ENCODE measurements at places on chromosomes 6 and 20.

- no peak for DNase-seq
These were observed 3.2 kb downstream of the PRRT1 start for GRCh38 chr6:32148289-32149091.

DNA sequence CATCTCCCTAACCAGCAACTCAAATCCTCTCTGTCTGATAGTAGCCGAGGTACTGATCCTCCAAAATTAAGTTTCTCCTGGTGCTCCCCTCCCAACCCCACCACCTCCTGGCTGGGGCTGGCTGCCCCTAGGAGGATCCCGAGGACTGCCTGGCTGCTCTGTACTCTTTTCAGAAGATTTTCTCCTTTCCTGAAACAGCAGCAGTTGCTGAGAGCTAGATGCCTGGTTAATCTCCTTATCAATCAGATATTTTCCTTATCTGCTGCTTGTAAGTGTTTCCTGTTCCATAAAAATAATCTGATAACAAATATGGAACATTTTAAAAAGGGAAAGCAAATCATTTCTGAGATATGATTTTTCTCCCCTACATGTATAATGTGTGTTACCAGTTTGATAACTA lies 52.8 kb downstream of the ZMYND8 start:
- no peak for DNase-seq

GRCh38 chr20:59221049-59221706 lies 57.6 kb downstream of the ZNF831 start:
- DNase-seq, result no peak

DNA sequence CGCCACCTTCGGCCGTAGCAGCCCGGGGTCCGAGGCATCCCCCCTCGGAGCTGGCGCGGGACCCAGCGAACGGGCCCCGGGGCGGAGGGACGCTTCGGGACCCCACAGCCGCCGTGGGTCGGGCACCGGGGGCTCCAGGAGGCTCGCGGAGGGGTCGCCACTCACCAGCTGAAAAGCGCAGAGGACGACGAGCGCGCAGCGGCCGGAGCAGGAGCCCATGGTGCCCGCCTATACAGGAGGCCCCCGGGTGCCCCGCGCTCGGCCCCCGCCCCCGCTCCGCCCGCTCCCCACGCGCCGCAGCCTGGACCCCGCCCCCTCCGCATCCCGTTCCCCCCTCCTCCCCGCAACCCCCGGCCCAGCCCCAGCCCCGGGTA lies at the start of gene NKAIN4:
NKAIN4 (minus strand) TSS at position 232 of the 374 bp plus-strand sequence; CDS start at position 219, 13 bp downstream.
- DNase-seq, result no peak

DNA sequence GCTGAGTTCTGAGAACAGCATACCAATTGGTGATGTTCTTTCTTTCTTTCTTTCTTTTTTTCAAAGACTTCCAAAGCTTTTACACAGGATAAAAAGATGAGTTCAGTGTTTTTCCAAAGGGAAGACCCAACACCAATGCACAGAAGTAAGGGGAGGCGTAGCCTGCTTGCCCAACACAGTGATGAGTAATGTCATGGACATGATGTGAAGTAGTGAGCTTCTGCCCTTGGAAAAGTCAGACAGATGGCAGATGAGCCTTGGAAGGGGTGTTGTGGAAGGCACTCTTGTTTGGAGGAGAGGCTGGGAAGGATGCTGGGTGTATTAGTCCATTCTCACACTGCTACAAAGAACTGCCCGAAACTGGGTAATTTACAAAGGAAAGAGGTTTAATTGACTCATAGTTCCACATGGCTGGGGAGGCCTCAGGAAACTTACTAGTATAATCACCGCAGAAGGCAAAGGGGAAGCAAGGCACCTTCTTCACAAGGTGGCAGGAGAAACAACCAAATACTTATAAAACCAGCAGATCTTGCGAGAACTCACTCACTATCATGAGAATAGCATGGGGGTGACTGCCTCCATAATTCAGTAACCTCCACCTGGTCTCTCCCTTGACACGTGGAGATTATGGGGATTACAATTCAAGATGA lies 12.6 kb downstream of the LRP11 start:
- DNase-seq, result no peak

- no peak for DNase-seq
These were observed 21.3 kb downstream of the TRMT6 start for GRCh38 chr20:5928836-5929715.

DNA sequence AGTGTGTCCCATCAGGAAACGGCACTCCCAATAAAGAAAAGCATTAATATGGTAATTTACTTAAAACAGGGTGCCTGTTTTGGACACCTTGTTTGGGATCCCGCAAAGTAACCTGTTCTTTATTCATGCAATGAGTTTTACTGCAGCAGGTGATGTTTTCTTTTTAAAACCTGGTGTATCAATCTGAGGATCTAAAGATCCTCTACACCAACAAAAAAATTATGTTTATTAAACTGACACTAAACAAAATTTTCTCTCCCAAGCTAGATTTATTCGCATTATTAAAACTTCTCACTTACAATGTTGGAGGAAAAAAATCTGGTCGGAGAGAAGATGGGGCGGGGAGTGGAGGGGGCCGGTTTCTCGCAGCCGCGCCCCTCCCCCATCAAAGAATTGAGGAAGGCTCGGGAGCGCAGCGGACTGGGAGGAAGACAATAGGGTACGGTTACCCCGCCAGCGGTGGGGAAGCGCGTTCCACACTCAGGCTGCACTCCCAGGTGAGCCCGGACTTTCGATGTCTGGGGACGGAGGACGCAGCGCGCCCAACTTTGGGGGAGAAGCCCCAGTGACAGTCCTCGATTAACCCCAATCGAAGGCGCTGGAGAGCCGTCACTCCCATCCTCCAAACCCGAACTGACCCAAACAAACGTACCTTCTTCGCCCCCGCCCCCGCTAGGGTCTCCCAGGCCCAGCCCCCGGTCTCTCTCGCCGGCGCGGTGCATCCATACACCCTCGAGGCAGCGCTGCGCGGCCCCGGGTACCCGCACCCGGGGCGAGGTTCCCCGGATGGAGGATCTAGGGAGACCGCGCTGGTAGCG lies 1.3 kb downstream of the CD24 start:
- DNase-seq, result no peak

GRCh38 chr6:17884498-17885478 lies 102.6 kb downstream of the KIF13A start:
- DNase-seq, result no peak

DNA sequence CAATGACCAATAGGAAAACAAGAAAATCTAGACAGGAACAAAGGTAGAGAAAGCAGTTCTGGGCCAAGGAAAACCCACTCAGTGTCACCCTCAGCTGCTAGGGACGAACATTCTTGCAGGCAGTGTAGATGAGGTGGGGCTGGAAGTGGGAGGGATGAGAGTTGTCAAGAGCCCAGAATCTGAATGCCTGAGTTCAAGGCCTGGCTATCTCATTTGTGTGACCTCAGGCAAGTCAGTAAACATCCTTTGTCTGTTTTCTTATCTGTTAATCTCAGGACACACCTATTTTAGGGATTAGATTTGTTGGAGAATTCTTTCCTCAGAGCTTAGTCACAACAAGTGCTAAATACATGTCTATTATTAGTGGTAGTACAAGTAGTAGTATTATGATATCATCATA lies 50.9 kb upstream of the KIF16B start:
- no peak for DNase-seq

GRCh38 chr20:49713753-49714712 lies at the start of gene B4GALT5:
B4GALT5 (minus strand) TSS chr20:49713878; CDS start chr20:49713690, 188 bp downstream.
- no peak for DNase-seq

GRCh38 chr6:113182370-113183141 lies 674.6 kb upstream of the MARCKS start:
- peak; percentile 63 for DNase-seq

DNA sequence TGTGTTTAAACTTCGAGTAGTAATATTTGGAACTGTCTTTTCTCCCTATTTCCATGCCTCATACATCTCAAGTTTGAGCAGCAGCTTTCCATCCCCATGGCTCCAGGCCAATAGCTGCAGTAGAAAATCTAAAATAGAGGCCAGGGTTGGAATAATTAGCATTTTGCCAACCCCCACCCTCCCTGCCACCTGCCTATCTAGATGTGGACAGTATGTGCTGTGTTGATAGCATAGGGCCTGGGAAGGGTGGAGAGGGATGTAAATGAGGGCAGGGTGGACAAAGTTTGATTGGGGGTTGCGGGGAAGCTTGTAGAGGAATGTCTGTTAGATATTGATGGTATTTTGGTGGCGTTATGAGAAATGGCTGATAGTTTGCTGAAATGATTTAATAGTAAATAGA lies 5.6 kb downstream of the TOP1 start:
- no peak for DNase-seq

DNA sequence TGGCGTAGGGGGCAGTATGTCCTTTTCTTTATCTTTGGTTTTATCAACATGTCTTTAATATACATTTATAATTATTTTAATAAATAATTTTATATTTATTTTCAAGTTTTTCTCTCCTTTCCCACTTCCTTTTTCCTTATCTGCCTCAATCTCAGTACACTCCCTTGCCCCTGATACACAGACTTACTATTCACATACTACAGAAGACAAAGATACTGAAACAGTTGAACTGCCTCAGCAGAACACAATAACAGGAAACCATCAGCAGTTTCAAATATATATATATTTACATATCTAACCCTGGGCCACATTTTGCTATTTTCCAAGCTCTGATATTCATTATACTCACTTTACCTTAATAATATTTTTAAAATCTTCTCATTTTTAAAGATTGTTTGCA lies 19.8 kb downstream of the IBTK start:
- DNase-seq, result no peak

DNA sequence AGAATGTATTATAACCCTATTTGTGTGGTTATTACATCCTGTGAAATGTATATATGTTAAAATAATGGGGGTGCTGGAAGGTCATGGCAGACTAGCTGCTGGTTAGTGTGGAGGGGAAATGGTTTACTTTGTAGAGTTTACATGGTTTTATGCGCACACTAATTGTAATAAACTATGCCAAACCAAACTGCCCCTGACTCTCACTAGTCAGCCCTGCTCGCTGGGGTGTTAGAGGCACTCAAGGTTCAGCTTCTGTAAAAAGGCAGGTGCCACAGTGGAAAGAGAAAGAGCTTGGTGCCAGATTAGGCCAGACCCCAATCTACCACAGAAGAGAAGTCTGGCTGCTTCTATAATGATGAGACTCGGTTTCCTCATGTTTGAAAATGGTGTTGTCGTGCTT lies 52.7 kb downstream of the GOPC start:
- no peak for DNase-seq

DNA sequence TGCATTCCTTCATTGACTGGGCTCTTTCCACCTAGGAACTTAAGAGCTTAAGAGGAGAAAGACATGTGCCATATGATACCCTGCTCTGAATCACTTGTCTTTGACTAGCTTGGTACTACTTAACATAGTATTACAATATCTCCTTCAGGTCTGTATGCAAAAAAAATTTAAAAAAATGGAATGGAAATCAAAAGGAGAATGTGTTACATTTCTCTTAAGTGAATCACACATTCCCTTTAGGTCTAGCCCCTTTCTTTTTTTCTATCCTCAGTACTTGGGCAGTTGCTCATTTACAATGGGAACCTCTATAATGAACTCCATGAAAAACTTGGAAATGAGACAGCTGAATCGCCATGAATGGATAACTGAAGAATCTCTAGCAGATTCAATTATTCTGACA lies 53.8 kb downstream of the SLC35F1 start:
- DNase-seq, result no peak

DNA sequence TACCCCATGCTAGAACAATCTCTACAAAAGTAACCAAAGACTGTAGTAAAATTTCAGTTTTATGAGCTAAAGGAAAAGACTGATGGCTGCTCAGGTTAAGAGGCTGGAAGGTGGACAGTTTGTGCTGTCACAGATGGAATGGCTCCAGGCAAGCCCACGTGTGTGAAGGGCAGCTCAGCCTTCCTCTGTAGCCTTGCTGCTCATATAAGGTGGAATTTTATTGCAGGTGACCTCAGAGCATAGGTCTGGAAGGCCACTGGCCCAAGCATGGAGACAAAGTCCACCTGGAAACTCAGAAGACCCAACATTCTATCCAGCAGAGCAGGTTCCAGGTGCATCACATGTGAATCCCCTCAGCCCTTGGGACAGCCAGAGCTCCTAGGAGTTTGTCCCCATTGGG lies 53.6 kb downstream of the KAT14 start:
- DNase-seq, result no peak

DNA sequence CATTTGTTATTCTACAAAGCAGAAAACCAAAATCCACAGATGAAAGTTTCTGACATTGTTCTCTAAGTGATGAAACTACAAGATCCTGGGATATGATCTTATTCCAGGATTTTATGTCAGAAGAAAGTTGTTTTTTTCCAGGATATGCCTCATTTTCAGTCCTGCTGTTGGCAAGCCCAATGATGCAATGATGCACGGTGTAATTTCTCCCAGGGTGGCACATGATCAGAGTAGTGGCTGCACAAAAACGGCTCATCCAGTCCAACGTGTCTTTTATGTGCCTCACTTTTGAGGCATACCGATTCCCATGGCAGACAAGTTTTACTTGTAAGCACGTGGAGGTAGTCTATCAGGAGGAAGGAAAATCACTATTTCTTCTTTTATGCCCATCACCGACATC lies 302.3 kb upstream of the JAG1 start:
- no peak for DNase-seq

Data from NCI-H2081 treated with DMSO at 0.1 percent for 48 hours (cell line).